Central memory CD4-positive, alpha-beta T cell (primary cell): ENCODE measurements at places on chromosomes 6 and 20.

DNA sequence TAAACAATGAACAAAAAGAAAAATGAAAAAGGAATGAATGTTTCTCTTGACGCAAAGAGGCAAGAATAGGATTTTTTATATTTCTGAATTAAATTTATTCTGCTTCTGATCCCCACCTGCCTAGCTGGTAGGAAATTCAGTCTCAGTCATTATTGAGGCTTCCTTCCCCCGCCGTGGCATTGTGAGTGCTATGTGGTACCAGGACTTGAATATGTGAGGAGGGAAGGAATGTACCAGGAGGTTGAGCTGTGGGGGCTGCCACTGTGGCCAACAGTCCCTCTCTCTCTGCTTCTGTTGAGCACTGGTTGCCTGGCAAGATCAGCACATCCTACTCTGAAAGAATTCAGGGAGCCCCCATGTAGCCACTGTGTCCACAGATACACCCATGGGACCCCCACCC, 368.1 kb upstream of the JARID2 start:
- DNase-seq: no peak

DNA sequence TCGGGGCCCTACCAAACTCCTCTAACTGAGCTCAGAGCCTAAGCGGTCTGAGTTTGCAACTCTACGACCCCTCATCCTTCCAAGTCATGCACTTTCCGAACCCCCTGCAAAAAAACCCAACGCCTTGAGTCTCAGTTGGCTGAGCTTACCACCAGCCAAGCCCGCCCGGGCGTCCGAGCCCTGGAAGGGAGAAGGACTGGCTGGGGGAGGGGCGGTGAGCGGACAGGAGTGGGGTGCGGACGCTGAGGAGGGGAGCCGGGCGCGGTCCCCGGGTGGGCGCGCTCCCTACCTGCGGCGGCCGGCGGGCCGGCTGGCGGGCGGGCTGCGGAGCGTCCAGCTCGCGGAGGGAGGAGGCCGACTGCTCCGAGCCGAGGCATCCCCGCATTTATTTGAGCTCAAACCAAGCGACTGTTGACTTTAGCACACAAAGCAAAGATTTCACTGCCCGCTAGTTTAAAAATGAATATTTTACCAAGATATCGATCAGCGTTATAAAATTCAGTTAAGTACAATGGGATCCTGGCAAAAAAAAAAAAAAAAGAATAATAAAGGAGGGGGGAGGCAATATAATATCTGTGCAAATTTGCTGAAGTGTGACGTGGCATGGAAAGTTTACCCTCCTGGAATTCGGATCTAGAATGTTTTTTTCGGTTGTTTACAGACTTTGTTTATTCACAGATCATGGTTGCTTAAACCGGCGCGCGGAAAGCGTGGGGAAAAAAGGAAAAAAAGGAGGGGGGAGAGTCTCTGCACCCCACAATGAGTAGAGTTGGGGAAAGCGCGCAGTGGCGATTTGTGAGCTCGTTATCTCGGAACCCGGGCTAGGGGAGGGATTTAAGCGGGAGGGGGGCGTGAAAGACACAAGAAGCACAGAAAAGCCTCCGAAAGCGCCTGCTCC, 5.9 kb downstream of the FOXA2 start:
- no peak for DNase-seq

DNA sequence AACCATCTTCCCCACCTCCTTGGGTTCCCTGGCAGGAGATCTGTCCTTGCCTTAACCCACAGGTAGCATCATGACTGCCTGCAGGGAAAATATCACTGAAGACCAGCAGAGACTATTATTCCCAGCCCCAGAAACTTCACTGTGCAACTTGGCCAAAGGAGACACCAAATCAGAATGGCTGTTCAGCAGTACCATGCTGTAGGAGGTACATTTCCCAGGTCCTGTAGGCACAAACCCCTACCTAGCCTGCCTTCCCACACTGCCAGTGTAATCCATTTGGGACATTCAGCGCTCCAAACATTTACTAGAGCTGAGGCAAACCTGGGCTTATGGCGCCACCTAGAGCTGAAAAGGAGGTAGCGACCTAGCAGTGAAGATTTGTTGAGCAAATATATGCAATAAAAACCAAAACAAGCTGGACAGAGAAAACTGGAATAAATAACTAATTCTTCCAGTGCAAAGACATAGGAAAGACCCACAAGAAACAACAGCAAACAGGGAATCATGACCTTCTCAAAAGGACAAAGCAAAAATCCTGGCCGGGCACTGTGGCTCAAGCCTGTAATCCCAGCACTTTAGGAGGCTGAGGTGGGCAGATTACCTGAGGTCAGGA, 60.3 kb downstream of the VTA1 start:
- peak; percentile 19 for DNase-seq

GRCh38 chr6:26570027-26570809, 26.5 kb upstream of the ABT1 start:
- DNase-seq: no peak

- no peak for DNase-seq
These were observed 191.7 kb upstream of the RIN2 start for GRCh38 chr20:19566226-19566945.

GRCh38 chr6:17278289-17279063, 2.7 kb upstream of the RBM24 start:
- DNase-seq: no peak

- no peak for DNase-seq
These were observed 17.1 kb upstream of the BEND3 start for GRCh38 chr6:107132330-107132954.

- no peak for DNase-seq
These were observed 40.6 kb downstream of the SIRPA start for GRCh38 chr20:1935696-1936366.

- peak; percentile 56 for DNase-seq
These were observed 514 bp downstream of the TCFL5 start for GRCh38 chr20:62860924-62861691.

DNA sequence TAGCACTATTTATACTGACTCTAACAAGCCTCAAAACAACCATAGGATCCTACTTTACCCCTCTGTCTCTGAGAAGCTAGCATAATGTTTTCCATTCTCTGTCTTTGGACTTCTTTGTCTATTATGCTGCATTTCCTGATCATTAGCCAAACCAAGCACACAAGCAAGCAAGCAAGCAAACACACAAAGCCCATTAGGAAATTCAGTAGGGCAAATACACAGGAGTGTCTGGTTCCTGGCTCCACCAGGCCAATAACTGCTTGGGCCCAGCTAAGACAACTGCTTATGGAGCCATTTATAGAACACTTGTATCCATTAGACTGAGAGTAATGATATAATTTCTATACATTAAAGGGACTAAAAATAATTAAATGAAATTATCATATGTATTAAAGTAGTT, 952.9 kb upstream of the EPHA7 start:
- DNase-seq: no peak

GRCh38 chr6:54097753-54098152, 13.5 kb upstream of the MLIP start:
- DNase-seq: no peak

DNA sequence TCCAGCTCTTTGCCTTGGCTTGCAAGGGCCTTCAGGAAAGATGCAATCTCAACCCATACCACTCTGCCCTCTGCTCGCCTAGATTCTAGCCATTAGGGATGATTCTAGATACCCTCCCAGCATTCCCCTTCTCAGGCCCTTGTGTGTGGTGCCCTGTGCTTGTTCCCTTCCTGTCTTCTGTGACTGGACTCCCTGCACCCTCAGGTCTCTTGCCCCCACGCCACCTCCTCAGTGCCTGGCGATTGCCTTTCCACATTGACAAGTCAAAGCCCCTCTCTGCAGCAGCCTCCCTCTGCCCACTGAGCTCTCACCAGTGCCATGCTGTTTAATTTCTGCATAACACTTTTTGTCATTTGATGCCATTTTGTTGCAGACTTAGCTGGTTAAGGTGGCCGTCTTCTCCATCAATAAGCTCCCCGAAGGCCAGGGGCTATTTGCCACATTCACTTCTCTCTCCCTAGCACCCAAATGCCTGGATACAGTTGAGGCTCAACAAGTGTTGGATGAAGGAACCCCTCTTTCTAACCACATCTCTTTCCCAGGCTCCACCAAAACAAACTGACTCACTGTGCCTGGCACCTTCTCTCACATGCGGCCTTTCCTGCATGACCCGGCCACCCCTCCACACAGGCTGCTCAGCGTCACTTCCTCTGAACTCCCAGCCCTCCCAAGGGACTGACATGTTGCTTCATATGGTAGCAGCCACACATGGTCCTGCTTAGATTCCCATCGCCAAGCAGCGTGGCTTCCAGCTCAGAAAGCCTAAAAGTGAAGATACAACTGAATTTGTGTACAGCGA, 4.6 kb upstream of the TXNDC5 start:
- DNase-seq: no peak

- DNase-seq: no peak
These were observed 1.9 kb downstream of the EIF2S2 start for GRCh38 chr20:34110025-34110744.

GRCh38 chr6:5315881-5316280, 54.6 kb downstream of the FARS2 start:
- DNase-seq: no peak

DNA sequence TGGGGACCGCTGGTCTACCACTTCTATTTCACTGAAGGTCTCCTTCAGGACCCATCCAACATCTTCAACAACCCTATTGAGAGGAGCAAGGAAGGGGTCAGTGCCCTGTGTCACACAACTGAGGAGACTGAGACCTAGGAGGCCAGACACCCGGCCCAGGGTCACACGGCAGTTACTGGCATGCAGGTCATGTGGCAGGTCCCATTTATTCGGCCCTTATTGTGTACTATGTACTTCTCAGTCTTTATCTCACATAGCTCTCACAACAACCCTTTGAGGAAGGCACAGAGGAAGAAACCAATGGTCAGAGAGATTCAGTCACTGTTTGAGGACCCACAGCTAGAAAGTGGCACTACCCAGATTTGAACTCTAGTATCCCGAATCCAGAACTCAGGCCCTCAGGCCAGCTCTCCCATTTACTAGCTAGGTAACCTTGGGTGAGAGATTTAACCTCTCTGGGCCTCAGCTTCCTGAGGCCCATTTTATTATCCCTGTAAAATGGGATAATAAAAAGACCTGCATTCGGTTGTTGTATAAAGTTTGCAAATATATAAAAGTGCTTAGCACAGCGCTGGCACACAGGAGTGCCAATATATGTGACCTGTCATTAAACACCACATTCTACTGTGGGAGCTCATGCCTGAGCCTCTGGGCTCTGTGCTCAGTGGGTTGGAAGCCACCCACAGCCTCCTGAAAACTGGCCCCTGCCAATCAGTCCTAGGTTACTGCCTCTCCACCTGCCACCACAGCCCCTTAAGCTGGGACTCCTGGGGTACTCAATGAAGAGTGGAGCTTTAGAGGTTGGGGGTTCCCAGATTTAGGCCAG, 15.8 kb downstream of the TFEB start:
- no peak for DNase-seq

- DNase-seq: no peak
These were observed 927 bp downstream of the IL20RA start for GRCh38 chr6:137043710-137044365.

- no peak for DNase-seq
These were observed 93.8 kb upstream of the POPDC3 start for GRCh38 chr6:105273589-105273988.

DNA sequence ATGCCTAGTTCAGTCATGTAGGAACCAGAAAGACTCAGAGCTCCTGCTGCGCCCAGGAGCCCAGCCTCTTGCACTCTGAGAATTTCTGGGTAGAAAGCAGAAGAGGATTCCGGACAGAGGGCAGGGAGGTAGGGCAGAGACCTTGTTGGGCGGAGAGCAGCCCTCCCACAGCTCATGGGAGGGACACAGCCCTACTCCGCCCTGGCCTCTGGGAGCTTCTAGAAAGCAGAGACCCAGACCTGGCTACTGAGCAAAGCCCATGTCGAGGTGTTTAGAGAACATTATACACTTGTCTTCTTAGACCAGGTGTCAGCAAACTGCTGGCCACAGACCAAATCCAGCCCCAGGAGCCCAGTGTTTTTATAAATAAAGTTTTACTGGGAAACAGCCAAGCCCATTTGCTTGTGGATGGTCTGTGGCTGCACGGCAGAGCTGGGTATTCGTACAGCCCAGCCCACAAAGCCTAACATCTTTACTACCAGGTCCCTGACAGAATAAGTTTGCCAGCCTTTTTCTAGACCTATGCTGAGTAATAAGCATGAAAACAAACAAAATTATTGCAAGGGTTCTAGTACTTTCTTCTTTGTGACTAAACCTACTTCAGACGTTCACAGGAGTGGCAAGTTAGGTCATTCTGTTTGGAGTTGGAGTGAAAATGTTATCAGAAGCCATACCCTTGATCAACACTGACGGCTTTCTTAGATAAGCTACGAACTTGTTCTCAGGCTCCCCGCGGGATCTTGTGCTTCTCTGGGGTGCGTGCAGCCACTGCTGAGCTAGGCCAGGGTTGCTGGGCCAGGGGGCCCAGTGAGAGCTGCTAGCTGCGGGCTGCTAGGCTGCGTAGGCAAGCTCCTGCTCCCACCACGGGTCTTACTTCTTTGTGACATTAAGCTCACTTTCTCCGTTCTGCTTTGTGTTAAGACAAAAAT, 235.1 kb upstream of the FOXQ1 start:
- no peak for DNase-seq

DNA sequence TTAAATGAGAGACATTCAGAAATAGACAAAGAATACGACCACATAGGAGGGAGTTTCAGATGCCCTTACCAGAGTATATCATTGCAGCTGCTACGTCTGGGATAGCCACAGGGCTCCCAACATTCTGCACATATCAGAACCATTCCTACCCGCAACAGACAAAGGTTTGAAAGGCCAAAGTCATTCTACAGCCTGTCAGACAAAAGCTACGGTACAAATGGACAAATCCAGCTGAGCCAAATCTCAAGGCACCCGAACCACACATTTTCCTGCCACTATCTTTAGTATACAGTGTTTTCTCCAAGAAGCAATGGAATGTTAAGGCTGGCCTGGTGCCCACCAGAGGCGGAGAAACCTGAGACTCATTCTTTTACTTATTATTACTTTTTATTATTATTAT, 30.5 kb upstream of the LYRM2 start:
- DNase-seq: no peak

DNA sequence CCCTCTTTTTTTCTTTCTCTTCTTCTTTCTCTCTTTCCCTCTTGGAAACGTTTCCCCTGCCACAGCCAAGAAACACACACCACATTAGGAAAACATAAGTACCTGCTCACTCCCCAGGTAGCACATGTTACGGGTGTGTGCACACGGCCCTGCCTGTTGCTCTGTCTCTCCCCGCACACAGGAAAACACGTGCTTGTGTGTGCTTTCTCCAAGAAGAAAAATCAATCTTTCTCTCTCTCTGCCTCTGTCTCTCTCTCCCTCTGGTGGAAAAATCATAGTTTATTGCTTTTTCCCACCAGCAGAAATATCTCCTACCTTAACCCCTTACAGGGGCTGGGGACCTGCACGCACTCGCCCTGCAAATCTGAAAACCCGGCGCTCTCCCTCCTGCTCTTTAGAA, 102.3 kb downstream of the EDN3 start:
- no peak for DNase-seq

GRCh38 chr6:1645466-1646185, 35.9 kb downstream of the FOXC1 start:
- no peak for DNase-seq

- DNase-seq: peak; percentile 81
These were observed at the start of gene SNAI1 for GRCh38 chr20:49982346-49983122. Gene SNAI1 (plus strand): TSS chr20:49982980. CDS start chr20:49983060, 80 bp downstream.

GRCh38 chr20:53142225-53143127, 170.3 kb downstream of the TSHZ2 start:
- no peak for DNase-seq

- no peak for DNase-seq
These were observed 35.4 kb downstream of the DACT2 start for GRCh38 chr6:168284187-168284586.

GRCh38 chr6:56106231-56106630, 141.1 kb downstream of the COL21A1 start:
- no peak for DNase-seq
